Smooth muscle cell of the pulmonary artery (primary cell): ENCODE measurements at places on chromosomes 5 and 9. TPM values are rescaled to one million over a fixed set of nuclear protein-coding genes. Genes with fewer than 3 reads are reported as not detected.

Gene CDHR2
- total RNA-seq: 0.17 TPM in 1 of 2 replicates, not detected in the other

Gene MRPL36
- total RNA-seq: 32.0 and 42.7 TPM in 2 replicates

Gene IFNA2
- not detected in 2 replicates for total RNA-seq

Gene PALM2AKAP2
- total RNA-seq: 25.2 and 42.6 TPM in 2 replicates

Gene KLF9
- total RNA-seq: 29.6 and 53.2 TPM in 2 replicates

Gene PLAA
- total RNA-seq: 45.4 and 47.8 TPM in 2 replicates

Gene TICAM2
- total RNA-seq: 4.3 and 4.8 TPM in 2 replicates

Gene TEK
- 3.4 and 15.5 TPM in 2 replicates for total RNA-seq

Gene GNAQ
- 41.3 and 42.4 TPM in 2 replicates for total RNA-seq

Gene WWC1
- 0.99 and 5.0 TPM in 2 replicates for total RNA-seq

Gene TNC
- 364 and 368 TPM in 2 replicates for total RNA-seq

Gene DPYSL3
- total RNA-seq: 146 and 368 TPM in 2 replicates

Gene DNM1
- total RNA-seq: 1.9 and 5.8 TPM in 2 replicates

Gene PTGDS
- 11.1 and 66.1 TPM in 2 replicates for total RNA-seq

Gene DMRT3
- total RNA-seq: not detected in 2 replicates

Gene ZBTB26
- 5.1 and 6.2 TPM in 2 replicates for total RNA-seq
